Activated T-helper 9 cell treated with anti-CD3 and anti-CD28 coated beads, Interleukin-2, amount 50 U/mL, for 16 hours (primary cell): ENCODE measurements at places on chromosomes 7 and 10.
A peak's percentile ranks its signal among the peaks of the same experiment; 100 is the strongest.

DNA sequence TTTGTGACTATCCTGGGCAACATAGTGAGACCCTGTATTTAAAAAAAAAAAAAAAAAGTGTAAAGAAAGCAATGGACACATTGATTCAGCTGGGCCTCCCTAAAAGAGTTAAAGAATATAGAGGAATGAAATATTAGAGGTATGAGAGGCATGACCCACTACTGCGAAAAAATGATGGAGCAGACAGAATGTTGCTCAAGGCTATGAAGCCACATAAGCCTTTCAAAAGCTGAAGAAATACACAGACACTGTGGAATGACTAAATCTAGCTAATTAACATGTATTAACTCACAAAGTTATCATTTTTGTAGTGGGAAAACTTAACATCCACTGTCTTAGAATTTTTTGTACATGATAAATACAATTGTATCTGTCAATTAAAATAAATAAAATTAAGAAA lies 107.3 kb downstream of the HGF start:
- no peak for DNase-seq

DNA sequence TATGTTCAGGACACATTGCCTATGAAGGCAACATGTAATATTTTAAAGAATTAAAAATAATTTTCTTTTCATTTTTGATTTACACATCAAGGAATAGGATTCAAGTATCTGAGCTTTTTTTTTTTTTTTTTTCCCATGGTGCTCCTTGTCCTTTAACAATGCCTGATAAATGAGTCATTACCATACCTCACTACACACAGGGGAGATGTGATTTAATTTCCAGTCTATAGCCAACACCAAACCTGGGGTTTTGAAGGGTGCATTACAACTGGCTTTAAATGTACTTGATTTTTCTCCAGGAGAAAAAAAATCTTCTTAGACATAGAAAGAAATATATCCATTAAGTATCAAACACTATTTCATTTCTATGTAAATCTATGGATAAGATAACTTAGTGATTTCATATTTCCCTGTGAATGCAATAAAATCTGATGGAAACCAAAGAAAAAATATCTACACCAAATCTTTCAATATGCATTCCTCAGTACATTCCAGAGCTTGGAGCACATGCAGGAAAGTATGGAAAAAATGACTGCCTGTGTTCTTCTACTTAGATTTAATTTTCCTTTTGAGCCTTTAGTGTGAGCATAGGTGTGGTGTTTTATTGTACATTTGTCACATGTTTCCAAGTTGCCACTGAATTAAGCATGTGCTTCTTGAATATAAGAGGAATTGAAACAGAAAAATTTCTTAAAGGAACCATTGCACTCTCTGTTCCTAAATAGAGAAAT lies 204.8 kb upstream of the MEOX2 start:
- no peak for DNase-seq

GRCh38 chr7:1473864-1474512 lies 14.7 kb upstream of the MICALL2 start:
- DNase-seq: peak; percentile 77

DNA sequence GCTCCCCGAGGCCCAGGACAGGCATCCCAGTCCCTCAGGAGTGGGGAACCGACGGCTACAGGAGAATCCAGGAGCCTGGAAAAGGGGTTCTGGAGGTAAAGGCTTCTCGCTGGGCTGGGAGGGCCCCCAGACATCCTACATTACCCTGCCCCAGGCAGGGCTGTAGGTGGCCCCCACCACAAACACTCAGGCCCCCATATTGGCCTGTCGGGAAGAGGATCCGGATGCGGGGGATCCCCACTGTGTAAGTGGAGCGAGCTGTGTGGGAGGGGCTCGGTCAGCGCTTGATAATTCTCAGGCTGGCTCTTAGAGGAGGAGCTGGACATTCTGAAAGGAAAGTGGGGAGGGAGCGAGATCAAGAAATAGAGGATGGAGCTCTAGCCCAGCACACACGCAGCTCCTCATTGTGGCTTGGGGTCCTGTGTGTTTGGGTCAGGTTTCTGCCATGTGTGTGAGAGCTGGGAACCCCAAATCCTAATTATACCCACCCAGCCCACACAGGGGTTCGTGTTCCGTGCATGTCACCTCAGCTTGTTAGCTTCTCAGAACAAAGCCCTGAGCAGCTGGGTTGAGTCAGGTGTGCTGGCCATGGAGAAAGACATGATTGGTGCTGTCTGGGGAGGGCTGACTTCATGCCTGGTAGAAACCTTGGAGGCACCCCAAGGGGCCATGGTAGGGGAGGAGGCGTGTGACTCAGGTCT lies 49.4 kb downstream of the ZNF467 start:
- DNase-seq: no peak
